ENCODE measurements at places on chromosomes 3 and 15.

DNA sequence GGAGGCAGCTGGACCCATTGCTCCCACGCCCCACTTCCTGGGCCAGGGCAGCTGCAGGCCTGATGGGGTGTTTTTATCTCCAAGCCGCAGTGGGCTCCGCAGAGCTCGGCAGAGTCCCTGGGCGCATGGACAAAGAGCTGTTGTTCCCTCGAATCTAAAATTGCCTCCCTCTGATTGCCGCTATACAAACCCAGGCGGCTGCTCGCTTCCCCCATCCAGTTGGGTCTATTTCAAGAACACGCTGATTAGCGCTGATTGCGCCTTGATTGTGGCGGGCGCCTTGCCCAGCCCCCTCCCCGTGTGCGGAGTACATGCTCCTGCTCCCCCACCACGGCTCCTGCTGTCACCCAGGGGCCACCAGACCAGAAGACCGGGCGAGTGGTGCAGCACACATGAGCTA, 43.4 kb upstream of the SLC6A1 start:
- DNase-seq, result no peak

GRCh38 chr15:60003243-60004008, 685 bp upstream of the FOXB1 start:
- no peak for DNase-seq

DNA sequence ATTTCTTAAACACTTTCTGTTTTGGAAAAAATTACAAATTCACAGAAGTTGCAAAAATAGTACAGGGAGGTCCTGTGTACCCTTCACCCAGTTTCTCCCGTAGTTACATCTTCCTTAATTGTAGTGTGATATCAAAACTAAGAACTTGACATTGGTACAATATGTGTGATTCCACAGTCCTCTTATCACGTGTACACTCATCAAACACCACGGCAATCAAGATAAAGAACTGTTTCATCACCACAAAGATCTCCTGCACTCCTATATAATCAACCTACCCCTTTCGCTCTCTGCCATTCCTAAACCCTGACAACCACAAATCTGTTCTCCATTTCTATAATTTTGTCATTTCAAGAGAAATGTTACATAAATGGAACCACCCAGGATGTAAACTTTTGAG, 31.4 kb downstream of the POMGNT2 start:
- no peak for DNase-seq

GRCh38 chr3:115792206-115792955, 169.1 kb downstream of the GAP43 start:
- DNase-seq, result no peak

- DNase-seq, result no peak
These were observed 115.5 kb downstream of the TMCO5A start for GRCh38 chr15:38049891-38050290.

DNA sequence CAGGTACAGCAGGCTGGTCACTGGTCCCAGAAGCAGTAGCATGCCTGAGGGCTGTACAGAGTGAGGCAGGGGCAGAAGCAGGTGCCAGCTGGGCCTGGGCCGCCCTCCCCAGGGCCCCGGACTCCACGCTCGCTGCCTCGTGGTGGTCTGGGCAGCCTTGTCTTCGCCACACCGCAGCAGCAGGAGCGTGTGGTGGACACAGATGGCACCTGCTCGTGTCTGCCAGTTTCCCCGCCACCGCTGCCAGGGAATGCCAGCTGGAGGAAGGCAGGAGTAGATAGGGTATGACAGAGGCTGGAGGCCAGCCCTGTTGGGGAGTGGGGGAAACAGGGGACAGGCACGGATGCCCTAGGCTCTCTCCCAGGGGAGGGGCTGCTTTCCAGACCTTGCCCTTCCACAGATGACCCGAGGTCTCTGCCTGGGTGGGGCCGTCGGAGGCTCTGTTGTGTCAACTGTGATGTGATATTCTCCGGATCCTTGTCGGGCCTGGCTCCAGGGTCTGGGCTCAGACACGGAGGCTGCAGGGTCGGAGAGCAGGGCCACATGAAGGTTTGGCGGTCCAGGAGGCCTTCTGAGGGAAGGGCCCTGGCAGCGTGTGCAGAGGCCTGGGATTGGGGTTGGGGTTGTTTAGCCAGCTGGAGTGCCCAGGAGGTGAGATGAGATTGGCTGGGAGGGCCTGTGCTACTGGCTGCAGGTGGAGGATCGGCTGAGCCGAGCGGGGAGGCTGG, 33.6 kb downstream of the GOLGA6L10 start:
- DNase-seq, result no peak

- DNase-seq, result no peak
These were observed 12.7 kb downstream of the PGPEP1L start for GRCh38 chr15:98994892-98995291.

DNA sequence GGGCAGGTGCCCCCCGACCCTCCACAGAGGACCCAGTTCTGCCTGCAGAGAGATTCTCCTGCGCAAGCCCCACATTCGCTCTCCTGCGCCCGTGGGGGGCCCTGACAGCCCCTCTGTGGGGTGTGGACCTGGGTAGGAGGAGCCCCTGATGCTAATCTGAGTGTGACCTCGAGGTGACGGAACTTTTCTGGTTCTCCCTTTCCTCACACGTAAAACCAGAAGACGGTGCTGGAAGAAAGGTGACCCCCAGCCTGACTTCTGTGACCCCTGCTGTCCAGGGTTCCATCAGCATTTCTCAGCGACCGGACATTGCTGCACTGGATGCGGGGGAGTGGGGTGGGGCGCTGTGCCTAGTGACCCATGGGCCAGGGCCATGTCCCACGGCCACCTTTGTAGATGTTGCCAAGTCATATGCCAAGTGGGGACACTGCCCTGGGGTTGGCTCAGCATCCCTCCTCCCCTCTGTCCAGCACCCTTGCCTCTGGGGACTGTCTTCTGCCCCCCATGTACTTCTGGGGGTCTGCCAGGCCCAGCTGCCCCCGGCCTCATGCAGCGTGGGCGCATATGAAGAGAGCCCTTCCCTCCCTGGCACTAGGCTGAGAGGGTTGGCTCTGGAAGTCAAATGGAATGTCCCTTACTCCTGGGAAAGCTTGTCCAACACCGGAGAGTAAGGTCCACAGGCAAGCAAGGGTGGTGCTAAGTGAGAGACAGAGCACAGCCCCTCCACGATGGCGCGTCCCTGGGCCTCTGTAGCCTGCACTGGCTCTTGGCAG, 129.1 kb upstream of the MEF2A start:
- peak; percentile 25 for DNase-seq

- no peak for DNase-seq
These were observed 487.2 kb upstream of the ROBO2 start for GRCh38 chr3:76552653-76553052.

DNA sequence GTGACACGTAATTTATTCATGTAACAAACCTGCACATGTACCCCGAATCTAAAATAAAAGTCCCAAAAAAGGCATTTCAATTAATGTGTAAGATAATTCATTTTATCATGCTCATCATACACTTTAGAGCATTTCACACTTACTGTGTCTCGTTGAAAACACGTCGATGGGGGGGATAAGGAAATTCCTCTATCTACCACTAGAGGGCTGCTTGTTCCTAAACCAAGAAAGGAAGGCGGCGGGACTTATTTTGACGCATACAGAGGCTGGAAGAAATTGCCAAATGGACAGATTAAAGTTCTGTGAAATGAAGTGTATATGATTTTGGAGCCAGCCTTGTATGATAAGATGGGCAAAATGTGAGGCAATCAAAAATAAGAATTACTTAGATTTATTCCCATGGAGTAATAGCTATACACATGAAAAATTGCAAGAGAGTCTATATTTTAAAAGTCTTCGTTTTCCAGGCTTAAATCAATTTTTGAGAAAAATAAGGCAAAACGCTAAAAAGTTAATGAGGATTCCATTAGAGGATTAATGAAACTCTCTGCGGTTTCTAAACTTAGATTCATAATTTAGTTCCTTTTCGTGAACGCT, 346.8 kb downstream of the CNTN3 start:
- DNase-seq, result peak; percentile 35

GRCh38 chr3:71446734-71447133, 136.8 kb downstream of the FOXP1 start:
- DNase-seq, result no peak

DNA sequence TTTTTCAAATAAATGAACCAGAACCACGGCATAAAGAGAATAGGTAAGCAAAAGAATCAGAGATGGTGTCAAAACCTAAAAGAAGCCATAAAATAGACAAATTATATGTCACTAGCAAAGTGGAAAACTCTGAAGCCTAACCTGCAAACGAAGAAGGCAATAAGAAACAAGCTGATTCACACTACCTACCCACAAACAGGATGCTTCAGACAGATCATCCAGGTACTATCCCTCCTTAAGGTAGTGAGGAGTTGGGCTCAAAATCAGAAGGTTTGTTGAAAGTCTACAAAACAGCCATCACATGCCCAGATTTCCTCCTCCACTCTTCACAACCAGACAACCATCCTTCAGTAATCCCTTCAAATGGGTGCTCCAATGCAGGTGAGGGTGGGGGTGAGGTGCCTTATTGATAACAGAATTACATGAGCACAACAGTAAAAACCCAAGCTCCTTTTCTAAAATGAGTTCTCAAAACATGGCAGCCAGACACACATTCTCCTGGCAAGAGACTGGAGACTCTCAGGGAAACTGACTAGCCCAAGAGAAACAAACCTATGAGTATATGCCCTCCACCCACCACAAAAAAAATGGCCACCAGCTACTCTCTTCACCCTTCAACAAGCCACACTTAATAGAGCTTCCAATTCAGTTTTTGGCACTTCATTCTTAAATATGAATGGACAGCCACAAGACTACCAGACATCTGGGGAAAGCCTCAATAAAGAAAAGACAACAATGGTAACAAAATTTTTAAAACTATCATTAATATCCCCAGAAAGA, 6.4 kb downstream of the KPNA1 start:
- DNase-seq, result no peak
